ENCODE measurements at places on chromosomes 16 and 17.

DNA sequence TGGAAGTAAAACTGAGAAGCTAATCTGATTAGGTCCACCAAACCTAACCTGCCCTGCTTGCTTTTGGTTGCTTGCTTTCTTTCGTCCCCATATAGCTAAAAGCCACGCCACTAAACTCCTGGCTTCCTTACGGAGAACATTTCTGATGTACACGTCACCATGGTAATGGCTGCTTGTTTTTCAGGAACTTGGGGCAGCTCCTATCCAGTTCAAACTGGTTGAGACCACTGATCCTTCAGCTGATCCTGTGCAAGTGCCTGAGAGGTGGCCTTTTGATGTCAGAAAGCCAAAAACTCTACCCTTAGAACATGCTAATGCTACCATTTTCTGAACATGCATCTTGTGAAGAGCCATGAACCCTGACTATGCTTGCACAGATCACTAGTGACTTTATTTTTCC lies 14.4 kb upstream of the DHRS7C start:
- no peak for DNase-seq

DNA sequence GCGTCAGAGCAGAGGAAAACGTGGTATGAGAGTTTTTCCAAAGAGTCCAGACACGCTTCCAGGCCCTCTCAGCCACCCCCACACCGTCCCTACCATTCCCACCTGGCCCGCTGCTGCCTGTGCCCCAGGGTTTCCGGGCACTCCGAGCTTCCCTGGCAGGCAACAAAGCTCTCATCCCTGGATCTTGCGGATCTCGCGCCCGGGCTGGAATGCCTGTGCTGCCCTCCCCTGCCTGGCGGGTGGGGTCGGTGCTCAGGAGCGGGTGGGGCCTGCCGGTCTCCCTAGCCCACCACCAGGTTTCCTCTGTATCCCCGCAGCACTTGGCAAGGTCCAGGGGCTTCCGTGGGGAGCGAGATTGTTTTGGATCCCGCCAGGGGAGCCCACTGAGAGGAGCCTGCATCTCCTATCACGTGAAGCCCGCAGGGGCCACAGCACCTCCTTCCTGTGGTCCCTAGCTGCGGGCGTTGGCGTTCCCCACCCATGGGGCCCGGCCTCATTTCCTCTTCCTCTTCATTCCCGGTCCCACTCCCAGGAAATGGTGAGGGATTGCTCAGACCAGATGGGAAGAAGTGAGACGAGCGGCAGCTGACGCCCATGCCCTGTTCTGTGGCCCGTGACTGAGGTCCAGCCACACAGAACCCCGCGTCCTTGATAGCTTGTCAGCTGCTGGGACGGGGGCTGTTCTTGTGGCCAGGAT lies 11.0 kb downstream of the TBC1D24 start:
- no peak for DNase-seq

DNA sequence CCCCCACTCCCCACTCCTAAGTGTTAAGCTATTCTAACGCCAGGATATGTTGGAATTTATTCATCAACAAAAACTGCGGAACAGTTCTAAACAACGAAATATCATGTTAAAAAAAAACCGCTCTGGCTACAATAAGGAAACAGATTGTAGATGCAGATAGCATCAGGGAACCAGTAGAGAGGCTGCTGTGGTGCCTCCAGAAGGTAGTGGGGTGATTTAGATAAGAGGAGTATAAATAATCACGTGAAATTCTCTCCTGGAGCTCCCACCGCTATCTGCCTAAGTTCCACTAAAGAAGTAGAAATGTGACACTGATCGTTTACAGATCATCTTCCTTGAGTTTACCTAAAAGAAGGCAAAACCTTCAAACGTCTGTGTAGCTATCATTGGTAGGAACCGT lies 8.0 kb downstream of the AHSP start:
- DNase-seq = no peak

DNA sequence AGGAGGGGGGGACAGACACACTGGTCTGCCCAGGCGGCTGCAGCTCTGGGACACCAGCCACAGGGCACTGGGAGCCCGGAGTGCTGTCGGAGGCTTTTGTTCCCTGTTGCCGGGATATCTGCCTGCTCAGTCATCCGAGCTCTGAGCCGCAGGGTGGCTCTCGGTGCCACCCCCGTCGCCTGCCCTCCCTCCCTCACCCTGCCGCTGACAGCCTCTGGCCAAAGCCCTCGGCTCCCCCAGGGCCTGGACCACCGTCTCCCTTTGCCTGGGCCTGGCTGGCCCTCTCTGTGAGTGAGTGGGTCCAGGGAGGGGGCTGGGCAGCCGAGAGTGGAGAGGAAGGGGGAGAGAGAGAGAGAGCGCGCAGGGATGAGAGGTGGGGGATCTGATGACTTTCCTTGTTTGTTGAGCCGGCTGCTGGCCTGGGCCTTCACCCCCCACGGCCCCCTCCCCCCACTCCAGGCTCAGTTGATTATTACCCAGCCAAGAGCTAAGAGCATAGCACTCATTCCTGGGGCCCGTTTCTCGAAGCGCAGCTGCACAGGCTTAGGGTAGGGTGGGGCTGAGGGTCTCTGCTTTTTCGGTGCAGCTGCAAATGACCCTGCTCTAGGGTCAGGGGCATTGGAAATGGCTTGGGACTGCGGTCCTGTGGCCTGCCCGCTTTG lies 2.7 kb downstream of the FOXJ1 start:
- no peak for DNase-seq

DNA sequence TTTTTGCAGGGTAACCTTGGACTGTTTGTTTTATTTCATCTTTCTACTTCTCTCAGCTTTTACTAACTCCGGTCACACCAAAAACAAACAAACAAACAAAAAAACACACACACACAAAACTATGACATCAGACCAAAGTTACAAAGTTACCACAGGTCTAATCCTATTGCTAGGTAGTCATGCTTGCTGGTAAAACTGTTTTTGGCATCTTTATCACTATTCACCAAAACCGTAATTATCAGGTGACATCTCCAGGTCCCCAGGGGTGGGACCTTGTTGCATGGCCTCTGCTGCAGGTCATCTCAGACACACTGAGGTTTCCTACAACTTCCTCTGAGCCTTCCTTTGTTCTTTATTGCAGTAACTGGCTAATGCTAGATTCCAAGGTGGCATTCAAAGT lies 162.3 kb downstream of the ABCA8 start:
- DNase-seq = no peak

DNA sequence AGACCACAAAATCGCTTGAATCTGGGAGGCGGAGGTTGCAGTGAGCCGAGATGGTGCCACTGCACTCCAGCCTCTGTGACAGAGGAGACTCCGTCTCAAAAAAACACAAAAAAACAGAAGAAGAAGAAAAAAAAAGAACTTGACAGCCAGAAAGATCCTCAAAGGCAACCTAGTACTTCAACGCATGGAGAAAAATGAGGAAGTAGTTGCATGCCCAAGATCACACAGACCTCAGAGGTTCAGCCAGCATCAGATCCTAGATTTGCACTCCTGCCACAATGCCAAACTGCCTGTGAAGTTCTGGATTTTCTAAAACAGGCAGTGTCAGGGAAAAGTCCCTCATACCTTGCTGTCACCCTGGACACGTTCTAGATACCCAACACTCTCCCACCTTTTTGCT lies 1.5 kb downstream of the ATPAF2 start:
- DNase-seq = no peak

DNA sequence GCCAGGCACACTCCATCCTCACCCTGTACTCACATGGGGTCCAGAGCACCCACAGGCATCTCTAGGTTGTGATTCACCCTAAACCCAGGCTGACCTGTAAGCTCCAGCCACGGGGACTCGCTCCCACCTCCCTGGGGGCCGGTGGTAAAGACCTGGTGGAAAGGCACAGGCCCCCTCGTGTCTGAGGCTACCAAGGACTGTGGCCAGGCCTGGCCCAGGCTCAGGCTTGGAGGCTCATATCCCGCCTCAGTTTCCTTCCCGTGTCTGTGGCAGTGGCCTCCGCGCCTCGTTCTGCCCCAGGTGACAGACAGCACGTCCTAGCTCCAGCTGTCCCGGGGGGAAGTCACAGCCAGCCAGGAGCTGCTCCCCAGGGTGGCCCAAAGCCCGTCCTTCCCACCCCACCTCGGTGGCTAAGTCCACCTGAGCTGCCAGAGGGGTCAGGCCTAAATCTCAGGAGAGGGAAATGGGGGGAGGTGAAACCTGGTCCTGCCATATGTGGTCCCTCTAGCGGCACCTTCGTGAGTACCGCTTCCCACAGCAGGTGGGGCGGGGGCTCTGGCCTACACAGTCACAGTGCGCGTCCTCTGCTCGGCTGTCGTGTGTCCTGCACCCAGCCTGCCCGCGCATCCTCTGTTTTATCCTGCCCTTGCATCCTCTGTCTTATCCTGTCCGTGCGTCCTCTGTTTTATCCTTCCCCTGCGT lies 12.6 kb downstream of the CDH15 start:
- DNase-seq = no peak

- no peak for DNase-seq
Measured at GRCh38 chr16:84042879-84043485, 387 bp upstream of the SLC38A8 start.
